RCC 7860 (cell line): ENCODE measurements at places on chromosomes 7 and 10.
A peak's percentile ranks its signal among the peaks of the same experiment; 100 is the strongest.

- peak; percentile 35 for DNase-seq
Observed at GRCh38 chr10:94320285-94320914, 42.3 kb downstream of the NOC3L start.

GRCh38 chr7:128937647-128938543 lies at the start of gene IRF5:
TSS of gene IRF5 (plus strand) at chr7:128937927. CDS start at chr7:128942082, 4,155 bp downstream.
- peak; percentile 53 for DNase-seq

GRCh38 chr7:5442757-5443305 lies 19.2 kb upstream of the TNRC18 start:
- DNase-seq = no peak

GRCh38 chr10:84076047-84076388 lies 63.3 kb upstream of the GHITM start:
- no peak for DNase-seq

- no peak for DNase-seq
Observed at GRCh38 chr7:2824026-2824677, 20.0 kb downstream of the GNA12 start.

DNA sequence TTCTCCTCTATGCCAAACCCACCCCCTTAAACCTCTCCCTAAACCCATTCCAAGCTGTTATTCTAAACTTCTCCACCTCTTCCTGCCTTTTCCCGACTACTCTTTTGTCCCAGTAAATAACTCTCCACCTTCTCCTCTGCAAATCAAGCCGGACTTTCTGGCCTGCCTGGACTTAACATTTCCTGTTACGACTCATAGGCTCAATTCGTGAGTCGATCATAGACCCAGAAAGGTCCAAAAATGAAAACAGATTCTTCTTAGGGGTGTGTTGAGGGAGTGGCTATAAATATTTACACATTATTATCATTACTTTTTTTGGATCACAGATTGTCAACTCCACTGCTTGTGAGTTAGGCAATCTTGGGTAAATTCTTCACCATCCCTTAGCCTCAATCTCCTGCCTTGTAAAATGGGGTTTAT lies 59.0 kb upstream of the HABP2 start:
- DNase-seq = no peak

DNA sequence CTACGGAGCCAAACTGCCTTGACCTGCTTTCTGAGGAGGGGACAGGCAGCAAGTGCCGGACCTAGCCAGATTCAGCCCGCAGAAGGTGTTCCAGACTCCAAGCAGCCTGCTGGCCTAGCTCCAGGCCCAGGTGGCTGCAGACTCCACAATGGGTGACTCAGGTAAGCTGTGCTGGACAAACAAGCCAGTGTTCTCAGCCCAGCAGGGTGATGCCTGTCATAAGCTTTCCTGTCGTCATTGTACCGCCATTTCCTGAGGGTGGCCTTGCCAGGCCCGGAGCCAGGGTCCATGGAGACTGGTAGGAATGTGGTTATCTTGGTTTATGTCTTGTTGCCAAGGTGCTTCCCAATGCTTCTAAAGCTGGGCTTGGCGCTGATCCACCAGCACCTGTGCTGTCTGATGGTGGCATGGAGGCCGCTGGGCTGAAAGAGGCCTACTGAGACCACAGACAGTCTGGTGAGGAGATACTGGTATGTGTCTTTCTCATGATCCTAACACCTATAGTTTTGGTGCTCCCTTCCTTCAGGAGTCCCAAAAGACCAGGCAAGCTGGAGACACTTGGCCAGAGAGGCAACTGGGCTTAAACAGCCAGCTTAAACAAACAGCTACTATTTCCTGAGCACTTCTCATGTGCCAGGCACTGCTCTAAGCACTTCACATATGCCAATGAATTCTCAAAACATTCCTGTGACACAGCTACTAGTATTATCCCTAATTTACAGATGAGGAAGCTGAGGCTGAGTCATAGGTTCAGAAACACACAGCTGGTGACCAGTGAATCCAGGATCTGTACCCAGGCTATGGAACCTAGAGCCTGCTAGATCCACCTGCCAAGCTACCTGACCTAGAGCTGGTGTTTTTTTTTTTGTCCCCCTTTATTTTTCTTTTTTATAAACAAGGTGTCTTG lies 42.0 kb downstream of the ZC3HC1 start:
- DNase-seq = peak; percentile 84

- no peak for DNase-seq
Observed at GRCh38 chr7:66641526-66641871, 12.8 kb downstream of the KCTD7 start.

GRCh38 chr7:79732535-79732934 lies 279.1 kb upstream of the MAGI2 start:
- DNase-seq = no peak

DNA sequence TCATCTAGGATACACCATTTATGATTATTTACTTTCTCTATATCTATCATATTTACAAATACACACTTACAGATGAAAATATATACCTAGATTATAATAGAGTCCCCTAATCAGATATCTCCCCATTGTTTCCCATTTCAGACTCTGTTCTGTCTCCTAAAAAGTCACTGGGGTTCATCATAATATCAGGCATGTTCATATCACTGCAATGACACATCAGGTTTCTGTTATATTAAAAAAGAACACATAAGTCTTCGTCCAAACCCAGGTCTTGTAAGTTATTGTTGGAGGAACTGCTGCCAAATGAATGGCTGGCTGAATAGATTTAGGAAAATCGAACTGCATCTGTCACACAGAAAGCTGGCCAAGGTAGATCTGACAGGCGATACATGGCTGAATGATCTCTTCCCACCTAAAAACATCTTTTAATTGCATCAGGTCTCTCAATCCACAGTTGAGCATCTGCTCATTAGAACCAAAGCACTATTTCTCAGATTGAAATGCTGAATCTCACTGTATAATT lies 178.7 kb downstream of the CACNA2D1 start:
- DNase-seq = no peak

GRCh38 chr7:143305423-143306070 lies 10.4 kb upstream of the CLCN1 start:
- DNase-seq = no peak

DNA sequence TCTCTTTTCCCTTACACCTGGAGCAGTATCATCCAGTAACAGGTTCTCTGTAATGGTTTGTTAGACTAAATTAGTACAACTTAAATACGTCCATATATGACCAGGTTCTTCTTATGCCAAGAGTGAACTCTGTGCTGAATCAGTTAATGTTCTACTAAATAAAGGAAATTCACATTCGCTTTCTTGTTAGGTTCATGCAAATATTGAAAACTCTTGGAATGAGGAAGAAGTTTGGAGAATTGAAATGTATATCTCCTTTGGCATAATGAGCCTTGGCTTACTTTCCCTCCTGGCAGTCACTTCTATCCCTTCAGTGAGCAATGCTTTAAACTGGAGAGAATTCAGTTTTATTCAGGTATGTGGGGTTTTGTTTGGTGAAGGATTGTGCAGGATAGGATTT lies 15.3 kb upstream of the CFAP69 start:
- no peak for DNase-seq

GRCh38 chr10:73577788-73578187 lies 13.4 kb downstream of the USP54 start:
- DNase-seq = no peak

DNA sequence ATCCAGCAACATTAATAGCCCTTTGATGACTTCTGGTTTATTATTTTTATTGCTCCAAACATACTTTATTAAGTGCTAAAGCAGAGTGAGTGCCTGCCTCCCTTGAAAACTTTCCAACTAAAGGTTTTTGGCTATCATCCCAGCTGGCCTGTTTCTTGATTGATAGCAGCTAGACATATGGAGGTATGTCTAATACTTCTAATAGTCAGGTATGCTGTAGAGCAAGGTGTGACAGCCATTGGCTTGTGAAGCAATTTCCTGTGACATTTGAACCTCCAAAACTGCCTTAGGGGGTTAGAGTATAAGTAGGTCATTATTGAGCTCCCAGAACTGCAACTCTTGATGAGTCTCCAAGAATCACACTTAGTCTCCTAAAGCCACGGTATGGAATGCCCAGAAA lies 55.8 kb downstream of the LOXL4 start:
- no peak for DNase-seq

DNA sequence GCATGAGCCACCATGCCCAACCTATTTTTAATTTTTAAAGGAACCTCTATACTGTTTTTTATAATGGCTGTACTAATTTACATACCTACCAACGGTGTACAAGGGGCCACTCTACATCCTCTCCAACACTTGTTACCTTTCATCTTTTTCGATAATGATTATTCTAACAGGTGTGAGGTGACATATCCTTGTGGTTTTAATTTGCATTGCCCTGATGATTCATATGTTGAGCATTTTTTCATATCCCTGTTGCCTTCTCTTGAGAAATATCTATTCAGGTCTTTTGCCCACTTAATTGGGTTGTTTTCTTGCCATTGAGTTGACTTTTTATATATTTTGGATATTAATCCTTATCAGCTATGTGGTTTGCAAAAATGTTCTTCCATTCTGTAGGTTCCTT lies 167.0 kb downstream of the CTTNBP2 start:
- no peak for DNase-seq

DNA sequence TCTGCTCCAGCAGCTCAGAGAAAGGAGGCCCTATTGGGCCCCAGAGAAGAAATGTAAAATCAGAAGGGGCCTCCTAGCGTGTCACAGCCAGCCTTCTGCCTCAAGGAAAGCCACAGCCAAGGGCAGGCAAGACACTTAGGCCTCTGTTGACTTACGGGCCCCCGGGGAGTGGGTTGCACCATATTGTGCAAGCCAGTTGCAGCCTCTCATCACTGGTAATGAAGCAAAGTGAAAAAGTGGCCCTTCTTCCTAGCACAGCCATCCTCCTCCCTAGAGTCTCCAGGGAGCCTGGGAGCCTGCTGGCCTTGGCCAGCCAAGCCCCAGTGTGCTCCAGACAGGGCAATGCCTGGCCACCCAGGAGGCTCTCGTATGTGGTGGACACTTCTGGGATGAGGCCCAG lies 56.2 kb upstream of the GDF10 start:
- no peak for DNase-seq

DNA sequence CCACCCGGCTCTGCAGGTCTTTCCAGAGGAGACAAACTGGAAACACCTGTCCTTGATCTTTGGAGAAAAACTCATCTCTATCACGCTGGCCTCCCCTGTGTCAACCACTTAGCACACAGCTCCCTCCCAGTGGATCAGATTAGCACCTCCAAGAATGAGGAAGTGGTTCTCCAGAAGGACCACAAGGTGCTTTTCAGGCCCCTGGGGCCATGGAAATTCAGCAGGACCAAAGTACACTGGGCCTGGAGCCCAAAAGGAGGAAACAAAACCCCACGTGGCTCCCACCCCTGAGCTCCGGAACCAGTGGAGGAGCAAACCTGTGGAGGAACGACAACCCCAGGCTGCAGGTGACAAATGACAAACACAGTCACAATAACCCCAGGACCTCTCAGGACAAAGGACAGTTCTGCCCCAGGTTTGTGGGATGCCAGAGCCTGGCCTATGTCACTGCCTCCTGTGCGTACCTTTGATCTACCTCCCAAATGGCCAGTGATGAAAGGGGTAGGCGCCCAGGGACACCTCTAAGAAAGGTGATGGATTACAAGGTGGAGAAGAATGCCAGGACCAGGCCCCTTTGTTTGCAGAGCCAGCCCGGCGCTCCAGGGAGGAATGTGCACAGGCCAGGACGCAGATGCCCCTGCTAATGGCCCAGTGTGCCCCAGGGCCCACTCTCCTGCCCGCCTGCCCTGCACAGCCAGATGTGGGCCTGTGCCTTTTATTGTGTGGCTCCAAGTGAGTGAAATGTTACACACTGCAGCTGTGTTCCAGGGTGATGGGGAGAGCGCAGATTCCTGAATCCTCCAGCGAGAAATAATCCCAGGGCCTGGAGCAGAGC lies 5.7 kb downstream of the TNS3 start:
- peak; percentile 48 for DNase-seq

- DNase-seq = no peak
Observed at GRCh38 chr10:45466784-45467183, 92.8 kb downstream of the ALOX5 start.

- DNase-seq = no peak
Observed at GRCh38 chr10:119283818-119284217, 76.4 kb downstream of the GRK5 start.

DNA sequence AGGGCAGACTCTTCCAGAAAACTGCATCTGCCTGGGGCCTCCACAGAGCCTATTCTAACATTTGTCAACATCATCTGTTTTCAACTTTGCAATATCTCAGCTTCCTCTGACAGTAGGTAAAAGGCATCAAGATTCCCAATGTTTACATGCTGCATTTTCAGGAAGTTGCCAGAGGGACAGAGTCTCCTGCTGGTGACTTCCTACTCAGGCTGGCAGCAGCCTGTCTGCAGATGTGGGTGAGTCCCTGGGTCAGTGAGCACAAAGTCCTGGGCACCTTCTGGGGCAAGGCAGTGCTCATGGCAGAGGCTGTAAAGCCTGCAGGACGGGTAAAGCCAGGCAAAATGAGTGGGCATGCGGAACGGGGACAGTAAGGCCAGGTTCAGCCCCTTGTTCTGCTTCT lies 69.4 kb downstream of the EBF3 start:
- DNase-seq = no peak

DNA sequence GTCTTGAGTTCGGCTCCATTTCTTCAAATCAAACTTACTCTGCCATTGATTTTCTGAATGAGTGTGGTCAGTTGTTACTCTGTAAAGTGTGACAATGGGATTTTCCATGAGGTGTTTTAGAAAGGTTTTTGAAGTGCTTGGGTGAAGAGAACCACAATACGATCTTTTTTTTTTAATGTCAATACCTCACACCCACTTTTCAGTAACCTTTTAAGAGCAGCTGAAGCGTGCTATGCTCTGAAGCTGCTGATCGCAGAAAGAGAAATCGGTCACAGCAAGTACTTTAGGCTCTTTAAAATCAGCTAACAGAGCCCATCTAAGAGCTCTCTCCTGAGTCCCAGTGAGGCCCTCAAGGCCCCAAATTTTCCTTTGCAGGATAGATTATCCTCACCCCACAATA lies 34.4 kb upstream of the YAE1 start:
- DNase-seq = no peak

- DNase-seq = no peak
Observed at GRCh38 chr7:54189330-54189729, 352.8 kb upstream of the VSTM2A start.

- DNase-seq = no peak
Observed at GRCh38 chr7:32364581-32364980, 125.6 kb downstream of the LSM5 start.

- peak; percentile 66 for DNase-seq
Observed at GRCh38 chr10:13776861-13777311, 190.1 kb downstream of the PRPF18 start.

GRCh38 chr10:124006526-124006925 lies 86.9 kb downstream of the CHST15 start:
- DNase-seq = no peak

GRCh38 chr10:82190432-82191260 lies 315.7 kb downstream of the NRG3 start:
- DNase-seq = no peak

- DNase-seq = no peak
Observed at GRCh38 chr7:66720561-66720960, 20.0 kb upstream of the RABGEF1 start.

GRCh38 chr10:114313139-114313538 lies 74.1 kb downstream of the VWA2 start:
- DNase-seq = no peak

GRCh38 chr7:98400542-98401340 lies at the start of gene BAIAP2L1:
TSS of gene BAIAP2L1 (minus strand) at chr7:98401090. CDS start at chr7:98400852, 238 bp downstream.
- peak; percentile 84 for DNase-seq
